SK-N-SH treated with all-trans-retinoic acid at 6 μM for 48 hours (cell line): ENCODE measurements at places on chromosomes 6 and 20.
A peak's percentile ranks its signal among the peaks of the same experiment; 100 is the strongest.

- ATAC-seq: no peak
Observed at GRCh38 chr6:44061375-44062104, 65.7 kb downstream of the MRPL14 start.

GRCh38 chr6:35496036-35496840, 641 bp downstream of the TEAD3 start:
- peak; percentile 69 for ATAC-seq

- no peak for ATAC-seq
Observed at GRCh38 chr20:47667531-47668312, 117.6 kb downstream of the SULF2 start.

DNA sequence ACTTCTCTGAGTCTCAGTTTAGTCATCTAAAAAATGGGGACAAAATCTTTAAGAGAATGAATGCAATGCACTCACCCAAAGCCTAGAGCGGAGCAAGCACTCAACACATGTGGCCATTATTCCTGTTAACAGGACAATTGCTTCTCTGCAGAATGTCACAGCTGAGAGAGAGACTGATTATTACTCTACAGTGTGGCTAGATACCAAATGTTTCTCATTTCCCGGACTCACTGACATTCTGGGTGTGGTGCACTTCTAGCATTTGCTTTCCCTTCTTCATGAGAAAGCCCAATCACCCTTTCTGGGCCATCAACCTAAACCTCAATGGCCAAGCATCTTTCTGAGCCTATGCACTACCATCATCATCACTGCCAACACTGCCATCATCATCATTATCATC, 273.9 kb downstream of the ZNF217 start:
- no peak for ATAC-seq

DNA sequence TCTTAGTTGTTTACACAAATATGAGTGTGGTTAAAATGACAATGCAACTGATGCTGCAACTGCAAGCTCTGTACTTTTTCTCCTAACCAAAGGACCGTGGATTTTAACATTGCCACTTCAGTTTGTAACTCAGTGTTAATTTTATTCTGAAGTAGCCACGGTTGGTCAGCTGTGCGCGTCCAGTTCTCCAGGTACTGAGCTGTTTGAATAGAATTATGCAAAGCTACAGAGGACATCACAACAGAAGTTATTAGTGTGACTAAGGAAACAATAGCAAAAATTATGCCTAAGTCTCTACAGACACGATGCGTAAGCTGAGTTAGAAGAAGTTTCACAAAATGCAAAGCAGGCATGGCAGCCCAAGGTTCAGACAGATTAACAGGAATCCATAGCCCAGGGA, 4.4 kb upstream of the ABHD12 start:
- ATAC-seq: no peak

DNA sequence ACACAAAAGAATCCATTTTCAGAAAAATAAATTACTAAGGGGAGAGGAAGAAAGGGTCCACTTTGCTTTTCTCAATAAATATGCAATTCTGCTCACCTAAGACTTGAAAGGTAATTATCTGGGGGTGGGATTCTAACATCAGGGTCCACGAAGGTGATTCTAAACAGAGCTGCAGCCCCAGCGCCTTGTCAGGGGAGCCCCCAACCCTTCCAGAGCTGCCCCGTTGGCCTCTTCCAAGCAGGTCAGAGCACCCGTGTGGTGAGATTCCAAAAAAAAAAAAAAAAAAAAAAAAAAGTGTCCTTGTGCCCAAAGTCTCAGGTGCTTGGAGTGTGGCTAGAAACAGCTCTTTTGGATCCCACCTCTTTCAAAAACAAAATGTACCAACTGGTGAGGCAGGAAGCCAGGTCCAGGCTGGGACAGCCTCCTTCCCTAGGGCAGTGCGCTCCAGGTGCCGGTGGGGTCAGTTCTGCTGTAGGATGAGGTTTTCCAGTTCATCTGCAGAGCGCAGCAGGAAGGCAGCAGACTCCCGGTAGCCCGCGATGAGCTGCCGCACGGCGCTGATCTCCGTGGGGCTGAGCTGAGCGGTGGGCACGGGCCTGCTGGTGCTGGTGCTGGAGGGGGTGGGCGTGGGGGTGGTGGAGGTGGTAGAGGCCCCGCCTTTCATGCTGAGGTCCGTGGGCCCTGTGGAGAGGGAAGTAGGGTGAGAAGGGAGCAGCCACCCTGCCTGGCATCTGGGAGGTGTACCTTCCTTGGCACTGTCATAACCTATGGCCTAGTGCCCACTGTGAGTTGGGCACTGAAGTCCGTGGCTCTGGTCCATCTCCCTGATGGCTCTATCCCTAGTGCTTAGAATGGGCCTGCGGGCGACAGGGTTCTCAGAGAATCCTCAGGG, 89.3 kb downstream of the ASXL1 start:
- ATAC-seq: no peak

- no peak for ATAC-seq
Observed at GRCh38 chr6:137737836-137738596, 129.0 kb upstream of the TNFAIP3 start.

GRCh38 chr6:42147138-42147562, 4.7 kb upstream of the C6orf132 start:
- ATAC-seq: no peak

GRCh38 chr6:151637814-151638213, 144.0 kb downstream of the CCDC170 start:
- ATAC-seq: no peak

GRCh38 chr20:36228770-36229169, 7.5 kb upstream of the AAR2 start:
- no peak for ATAC-seq

DNA sequence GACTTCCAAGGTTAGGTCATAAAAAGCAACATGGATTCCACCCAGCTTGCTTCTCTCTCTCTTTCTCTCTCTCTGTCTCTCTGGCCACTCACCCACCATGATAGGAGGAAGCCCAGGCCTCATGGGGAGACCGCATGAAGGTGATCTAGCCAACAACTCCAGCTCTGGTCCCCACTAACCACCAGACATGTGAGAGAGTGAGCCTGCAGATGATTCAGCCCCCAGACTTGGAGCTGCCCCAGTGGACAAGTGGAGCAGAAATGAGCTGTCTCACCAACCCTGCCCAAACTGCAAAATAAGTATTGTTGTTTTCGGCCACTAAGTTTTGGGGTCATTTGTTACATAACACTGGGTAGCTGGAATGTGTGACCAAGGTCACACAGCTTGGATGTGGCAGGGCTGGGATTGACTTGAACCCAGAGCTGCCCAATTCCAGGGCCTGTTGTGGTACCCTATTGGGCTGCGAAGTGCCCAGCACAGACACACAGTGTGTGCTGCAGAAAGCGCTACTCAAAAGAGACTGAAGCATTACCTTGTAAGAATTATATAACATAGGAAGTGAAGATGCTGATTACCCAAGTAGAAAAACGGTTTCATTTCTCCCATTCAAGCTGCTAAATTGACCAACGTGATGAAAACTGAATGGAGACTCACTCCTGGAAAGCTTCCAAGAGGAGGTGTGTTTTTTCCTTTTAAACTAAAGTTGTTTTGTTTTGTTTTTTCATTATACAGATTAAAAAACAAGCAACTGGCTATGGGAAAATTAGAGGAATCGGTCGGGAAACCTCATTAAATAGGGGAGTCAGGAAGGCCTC, 9.1 kb upstream of the TLDC2 start:
- ATAC-seq: no peak

GRCh38 chr6:82971877-82972460, 93.7 kb downstream of the UBE3D start:
- no peak for ATAC-seq

- ATAC-seq: peak; percentile 20
Observed at GRCh38 chr6:136037242-136037875, 185.9 kb downstream of the PDE7B start.

DNA sequence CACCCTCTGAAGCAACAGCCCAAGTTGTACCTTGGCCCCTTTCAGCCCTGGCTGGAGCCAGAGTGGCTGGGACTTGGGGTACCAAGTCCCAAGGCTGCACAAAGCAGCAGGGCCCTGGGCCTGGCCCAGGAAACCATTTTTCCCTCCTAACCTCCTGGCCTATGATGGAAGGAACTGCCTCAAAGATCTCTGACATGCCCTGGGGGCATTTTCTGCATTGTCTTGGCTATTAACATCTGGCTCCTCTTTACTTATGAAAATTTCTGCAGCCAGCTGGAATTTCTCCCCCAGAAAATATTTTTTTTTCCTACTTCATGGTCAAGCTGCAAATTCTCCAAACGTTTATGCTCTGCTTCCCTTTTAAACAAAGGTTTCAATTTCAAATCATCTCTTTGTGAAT, 269.4 kb upstream of the CDYL start:
- ATAC-seq: no peak

DNA sequence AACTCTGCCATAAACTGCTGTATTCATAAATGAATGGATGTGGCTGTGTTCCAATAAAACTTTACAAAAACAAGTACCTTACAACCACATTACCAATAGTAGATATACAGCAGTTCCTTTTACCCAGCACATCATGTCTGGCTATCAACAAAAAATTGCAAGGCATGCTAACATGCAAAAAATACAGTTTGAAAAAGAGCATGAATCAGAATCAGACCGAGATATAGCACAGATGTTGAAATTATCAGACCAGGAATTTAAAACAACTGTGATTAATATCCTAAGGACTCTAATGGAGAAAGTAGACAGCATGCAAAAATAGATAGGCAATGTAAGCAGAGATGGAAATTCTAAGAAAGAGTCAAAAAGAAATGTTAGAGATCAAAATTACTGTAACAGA, 8.4 kb upstream of the NUS1 start:
- no peak for ATAC-seq

GRCh38 chr6:19697744-19698290, 139.4 kb upstream of the ID4 start:
- ATAC-seq: peak; percentile 91

GRCh38 chr6:46845126-46845525, 51.9 kb downstream of the MEP1A start:
- no peak for ATAC-seq

DNA sequence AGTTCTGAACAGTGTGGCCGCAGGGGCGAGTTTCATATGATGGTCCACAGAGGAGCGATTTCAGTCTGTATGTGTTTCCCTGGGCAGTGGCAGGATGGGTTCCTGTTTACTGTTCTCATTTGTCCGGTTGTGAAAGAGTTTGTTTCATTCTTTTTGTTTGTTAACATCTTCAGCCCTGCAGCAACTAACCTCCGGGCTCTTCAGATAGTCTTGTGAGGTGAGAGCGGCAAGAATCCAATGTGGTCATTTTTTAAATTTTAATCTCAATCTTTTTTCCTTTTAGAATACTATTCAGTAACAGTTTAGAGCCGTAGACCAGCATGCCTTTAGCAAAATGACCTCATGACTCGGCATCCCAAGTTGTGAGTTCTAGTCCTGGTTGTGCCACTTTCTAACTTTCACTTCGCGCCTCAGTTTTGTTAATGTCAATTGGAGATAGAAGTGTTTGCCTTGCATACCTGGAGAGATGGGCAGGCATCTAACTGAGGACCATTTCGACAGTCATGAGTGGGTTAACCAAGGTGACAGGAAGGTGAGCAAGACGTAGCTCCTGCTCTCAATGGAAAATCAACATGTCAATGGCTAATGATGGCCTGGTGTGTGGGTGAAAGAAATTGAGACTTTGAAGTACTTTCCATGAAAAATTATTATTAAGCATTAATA, 38.5 kb upstream of the PXDC1 start:
- ATAC-seq: no peak

DNA sequence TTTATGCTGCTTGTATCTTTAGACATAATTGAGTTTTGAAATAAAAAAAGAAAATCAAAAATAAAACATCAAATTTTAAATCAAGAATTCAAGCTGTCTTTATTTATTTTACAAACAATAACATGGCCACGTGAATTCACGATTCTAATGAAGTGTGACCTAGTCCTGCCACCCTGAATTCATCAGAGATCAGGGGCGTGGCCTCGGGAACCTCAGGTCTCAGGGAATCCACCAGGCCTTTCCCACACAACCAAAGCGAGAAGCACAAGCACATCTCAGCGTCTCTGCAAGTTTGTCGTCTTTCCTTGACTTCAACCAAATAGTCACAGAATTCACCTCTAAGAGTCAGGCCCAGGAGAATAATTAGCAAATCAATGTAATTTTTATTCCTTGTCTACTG, 107.9 kb downstream of the DACT2 start:
- ATAC-seq: no peak

DNA sequence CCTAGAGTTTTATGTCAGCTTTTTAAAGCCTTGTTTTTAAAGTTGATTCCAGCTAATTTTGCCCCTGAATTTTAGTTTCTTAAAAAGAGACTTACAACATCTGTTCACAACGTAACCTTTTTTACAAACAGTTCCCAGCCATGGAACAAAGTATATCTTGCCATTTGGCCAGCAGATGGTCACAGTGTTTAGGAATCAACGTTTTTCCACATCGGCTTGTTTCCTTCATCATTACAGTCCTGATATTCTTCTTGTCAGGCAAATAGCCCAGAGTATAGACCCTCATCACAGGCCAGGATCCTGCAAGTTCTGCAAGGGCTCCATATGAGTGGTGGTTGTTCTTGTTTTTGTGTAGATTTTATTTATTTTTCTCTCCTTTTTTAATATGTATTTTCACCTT, 341.7 kb upstream of the HTR1E start:
- ATAC-seq: no peak

- ATAC-seq: no peak
Observed at GRCh38 chr6:14132921-14133275, 15.3 kb downstream of the CD83 start.

DNA sequence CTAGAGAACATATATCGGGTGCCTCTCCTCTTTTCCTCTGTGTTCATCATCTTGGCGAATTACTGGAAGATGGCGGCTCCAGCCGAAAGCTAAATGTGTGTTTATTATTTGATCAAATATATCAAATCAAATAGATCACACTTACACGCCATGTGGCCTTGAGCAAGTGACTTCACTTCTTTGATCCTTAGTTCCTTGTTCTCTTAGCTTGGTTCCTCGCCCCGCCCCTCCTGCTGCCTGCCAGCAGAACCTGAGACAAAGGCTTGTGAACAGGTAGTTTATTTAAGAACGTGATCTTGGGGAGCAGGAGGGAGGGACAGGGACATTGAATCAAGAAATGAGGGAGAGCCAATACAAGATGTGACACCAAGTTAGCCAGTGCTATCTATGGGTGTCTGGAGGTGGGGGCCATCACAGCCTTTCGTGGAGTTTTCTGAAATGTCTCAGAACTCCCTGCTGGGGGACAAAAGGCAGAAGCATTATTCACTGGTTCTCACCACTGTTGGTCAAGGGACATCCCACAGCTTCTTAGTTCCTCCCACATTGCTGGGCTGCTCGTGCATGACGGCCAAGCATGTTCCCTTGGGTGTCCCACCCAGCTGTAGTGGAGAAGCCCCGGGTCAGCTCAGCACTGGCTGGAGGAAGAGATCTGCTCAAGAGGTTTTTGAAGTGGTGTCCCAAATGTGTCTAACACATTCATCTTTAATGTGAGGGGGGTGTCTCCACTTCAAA, 44.9 kb upstream of the RNF24 start:
- ATAC-seq: no peak

GRCh38 chr6:315226-315625, 22.9 kb downstream of the DUSP22 start:
- no peak for ATAC-seq
